NCI-H526 treated with DMSO at 0.1 percent for 48 hours (cell line): ENCODE measurements at places on chromosomes 3 and 15.

DNA sequence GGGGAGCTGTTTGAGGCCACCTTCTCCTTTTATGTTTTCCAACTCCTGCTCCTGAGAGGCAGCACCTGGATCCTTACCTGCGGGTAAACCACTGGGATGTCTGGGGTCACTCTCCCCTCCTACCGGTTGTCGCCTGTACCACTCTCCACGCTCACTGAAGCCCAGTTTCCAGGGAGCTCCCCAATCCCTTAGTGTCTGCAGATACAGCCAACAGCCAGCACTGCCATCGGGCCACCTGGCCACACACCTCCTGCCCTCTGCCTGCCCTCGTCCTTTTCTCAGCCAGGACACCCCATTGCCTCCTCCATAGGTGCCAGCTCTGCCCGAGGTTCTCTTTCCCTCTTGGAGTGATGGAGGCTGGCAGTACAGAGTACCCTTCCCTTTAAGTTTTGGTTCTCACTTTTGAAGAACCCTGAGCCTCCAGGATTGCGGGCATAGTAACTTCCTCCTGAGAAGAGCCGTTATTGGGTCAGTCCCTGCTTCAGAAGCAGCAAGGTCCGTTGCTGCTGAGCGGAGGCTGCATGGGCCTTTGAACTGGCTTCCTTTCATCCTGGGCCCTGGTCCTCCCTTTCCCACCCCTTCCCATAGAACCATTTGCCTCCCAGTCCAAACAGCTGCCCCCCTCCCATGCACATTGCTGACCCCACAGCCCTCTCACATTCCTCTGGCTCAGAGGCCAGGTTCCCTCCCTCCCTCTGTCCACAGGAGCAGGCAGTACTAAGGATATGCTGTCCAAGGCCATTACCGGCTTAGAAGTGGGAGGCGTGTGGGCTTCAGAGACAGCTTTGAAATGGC is 30.9 kb downstream of the ARNT2 start:
- DNase-seq: no peak

- DNase-seq: no peak
Measured at GRCh38 chr3:15685927-15686326, 84.4 kb downstream of the BTD start.

- no peak for DNase-seq
Measured at GRCh38 chr3:150184426-150185071, 213.9 kb upstream of the PFN2 start.

DNA sequence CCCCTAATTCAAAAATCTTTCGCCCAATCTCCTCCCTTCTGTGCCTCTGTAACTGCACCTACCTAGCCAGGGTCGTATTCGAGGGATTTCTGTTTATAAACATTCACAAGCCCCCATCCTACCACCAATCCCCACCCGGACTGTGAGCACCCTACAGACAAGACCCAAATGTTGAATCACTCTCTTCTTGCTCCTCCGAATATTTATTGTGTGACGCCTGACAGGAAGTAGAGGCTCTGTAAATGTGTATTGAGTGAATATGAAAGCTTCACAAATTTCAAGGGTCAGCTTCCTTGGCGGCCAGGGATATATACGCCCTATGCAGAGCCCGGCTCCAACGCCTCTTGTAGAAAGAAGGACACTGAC is 1.6 kb downstream of the BDH1 start:
- no peak for DNase-seq

- DNase-seq: peak; percentile 7
Measured at GRCh38 chr15:78620021-78620526, 722 bp downstream of the CHRNA3 start.

DNA sequence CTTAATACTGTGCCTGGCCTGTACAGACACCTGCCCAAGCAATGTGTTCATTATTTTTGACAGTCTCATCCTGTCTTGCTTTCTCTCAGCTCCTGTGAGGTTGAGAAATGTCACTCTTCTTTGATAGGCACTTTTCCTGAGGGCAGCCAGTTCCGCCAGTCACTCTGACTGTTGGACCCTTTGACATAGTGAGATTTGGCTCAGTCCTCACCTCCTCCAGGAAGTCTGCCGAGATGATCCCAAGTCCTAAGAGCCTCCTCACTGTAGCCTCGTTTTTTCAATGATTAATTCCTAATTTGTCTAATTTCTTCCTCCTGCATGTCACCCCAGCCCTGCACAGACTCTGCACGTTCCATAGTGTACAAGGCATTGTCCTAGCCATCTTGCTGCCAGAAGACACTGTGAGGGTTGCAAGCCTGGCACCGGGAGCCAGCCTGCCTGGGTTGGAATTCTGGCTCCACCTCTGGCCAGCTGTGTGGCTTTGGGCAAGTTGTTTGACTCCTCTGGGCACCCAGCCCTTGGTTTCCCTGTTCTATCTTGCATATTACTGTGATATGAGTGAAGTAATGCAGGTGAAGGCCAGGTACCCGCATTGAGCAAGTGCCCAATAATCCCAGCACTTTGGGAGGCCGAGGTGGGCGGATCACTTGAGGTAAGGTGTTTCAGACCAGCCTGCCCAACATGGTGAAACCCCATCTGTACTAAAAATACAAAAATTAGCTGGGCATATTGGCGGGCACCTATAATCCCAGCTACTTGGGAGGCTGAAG is 24.3 kb downstream of the RPLP1 start:
- no peak for DNase-seq
